ENCODE measurements at places on chromosomes 12 and 14.

DNA sequence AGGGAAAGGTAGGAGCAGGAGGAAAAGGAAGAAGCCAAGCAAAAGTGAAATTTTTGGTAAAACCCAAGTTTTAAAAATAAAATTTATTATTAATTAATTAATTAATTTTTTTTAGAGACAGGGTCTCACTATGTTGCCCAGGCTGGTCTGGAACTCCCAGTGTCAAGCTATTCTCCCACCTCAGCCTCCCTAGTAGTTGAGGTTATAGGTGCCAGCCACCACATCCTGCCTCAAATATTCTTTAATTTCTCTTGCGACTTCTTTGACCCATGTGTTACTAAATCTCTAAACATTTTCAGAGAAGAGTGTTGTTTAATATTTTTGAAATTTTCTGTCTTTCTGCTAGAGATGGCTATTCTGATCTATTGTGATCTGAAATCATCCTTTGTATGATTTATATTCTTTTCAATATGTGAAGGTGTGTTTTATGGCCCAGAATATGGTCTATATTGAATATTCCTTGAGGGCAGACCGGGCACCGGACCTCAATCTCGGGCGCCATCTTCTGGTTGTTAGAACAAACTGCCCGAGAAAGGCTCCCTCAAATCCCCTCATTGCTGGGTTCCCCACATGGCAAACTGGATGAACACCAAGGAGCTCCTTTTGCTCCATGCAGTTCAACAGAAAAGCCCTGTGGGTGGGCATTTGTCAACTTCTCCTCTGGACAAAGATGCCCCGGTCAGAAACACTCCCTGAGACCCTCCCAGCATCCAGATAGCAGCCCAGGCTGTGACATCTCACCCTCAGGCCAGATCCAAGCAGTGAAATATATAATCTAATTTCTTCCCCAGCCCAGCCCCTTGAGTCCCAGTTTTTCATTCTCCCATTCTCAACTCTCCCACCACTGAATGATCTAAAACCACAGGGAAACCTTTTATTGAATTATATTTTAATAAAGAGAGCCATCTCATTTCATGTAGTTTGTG lies 110.5 kb downstream of the ASCL4 start:
- DNase-seq = no peak

DNA sequence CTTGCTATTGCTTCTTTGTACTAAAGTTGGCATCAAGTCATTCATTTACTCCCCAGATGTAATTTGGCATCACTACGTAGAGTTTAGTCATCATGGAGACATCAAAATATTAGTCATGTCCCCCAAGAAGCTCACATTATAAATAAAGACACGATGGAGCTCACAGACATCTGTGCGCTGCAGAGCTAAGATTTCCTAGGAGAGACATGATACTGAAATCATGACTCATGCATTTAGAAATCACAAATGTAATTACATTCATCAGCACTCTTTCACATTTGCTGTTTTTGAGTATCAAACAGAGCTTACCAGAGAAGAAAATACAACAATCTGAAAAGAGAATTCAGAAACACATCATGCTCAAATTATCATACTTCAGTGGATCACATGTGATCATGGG lies 169.8 kb downstream of the LRIG3 start:
- DNase-seq = no peak

DNA sequence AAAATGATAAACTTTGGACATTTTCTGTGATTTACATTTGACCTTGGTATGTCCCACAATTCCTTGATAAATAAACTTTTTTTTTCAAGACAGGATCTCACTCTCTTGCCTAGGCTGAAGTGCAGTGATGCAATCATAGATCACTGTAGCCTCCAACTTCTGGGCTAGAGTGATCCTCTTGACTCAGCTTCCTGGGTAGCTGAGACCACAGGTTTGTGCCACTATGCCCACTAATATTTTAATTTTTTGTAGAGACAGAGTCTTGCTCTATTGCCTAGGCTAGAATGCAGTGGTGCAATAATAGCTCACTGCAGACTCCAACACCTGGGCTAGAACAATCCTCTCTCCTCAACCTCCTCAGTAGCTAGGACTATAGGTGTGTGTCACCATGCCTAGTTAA lies 79.1 kb upstream of the PTGDR start:
- no peak for DNase-seq

- DNase-seq = no peak
These were observed 211.8 kb downstream of the FOXN3 start for GRCh38 chr14:89205137-89205740.

- no peak for DNase-seq
These were observed 37.3 kb upstream of the EML1 start for GRCh38 chr14:99755629-99756603.

Data from amygdala (tissue), 56 donors.